ENCODE measurements at places on chromosomes 1 and 21. TPM values are rescaled to one million over a fixed set of nuclear protein-coding genes. Genes with fewer than 3 reads are reported as not detected.

DNA sequence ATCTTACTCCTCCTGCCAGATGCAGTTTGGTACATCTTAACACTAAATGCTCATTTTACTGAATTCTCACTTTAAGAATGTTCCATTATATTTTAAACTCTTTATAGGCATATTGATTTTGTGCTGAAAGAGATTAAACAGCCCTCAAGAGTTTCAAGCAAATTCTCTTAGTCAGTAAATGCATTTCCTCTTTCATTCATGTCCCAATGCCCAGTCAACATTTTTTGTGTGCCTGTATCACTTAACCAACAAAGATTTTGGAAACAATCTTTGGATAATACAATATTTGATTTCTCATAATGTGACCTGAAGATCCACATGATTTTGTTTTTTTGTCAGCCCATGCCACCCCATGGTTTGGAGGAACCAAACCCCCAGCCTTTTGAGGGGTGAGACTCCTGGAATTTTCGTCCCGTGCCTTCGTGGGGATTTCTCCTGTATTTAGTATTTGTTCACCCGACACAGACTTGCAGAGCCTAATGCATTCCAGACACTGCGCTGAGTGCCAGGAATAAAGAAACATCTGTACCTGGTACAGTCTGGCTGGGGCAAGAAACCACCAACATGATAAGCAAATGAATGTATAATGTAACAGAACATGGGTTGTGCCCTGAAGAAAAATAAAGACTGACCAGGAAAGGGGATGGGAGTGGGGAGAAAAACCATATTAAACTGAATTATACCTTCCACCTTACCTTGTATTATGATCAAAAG, 47.1 kb upstream of the ETS2 start:
- H3K4me3 ChIP-seq = no peak overlapping the region
- H3K27me3 ChIP-seq = no peaks in the 10 kb centered on the region
- no peaks in the 10 kb centered on the region for H3K36me3 ChIP-seq

The GUCA2A gene
- not detected for total RNA-seq

The FH gene
- 266 TPM for total RNA-seq

The GNG5 gene
- total RNA-seq = 162 TPM

The BECN2 gene
- total RNA-seq = not detected

The HCRTR1 gene
- total RNA-seq = not detected

GRCh38 chr1:79817031-79817560, 810.6 kb upstream of the ADGRL4 start:
- H3K36me3 ChIP-seq = no peaks in the 10 kb centered on the region
- DNase-seq = no peak
- no peak overlapping the region for H3K27ac ChIP-seq
- no peak overlapping the region for H3K4me3 ChIP-seq
- H3K27me3 ChIP-seq = no peaks in the 10 kb centered on the region

All from heart right ventricle (tissue), 16 donors.